ENCODE measurements at places on chromosomes 12 and 14. TPM values are rescaled to one million over a fixed set of nuclear protein-coding genes. Genes with fewer than 3 reads are reported as not detected.
A peak's percentile ranks its signal among the peaks of the same experiment; 100 is the strongest.

DNA sequence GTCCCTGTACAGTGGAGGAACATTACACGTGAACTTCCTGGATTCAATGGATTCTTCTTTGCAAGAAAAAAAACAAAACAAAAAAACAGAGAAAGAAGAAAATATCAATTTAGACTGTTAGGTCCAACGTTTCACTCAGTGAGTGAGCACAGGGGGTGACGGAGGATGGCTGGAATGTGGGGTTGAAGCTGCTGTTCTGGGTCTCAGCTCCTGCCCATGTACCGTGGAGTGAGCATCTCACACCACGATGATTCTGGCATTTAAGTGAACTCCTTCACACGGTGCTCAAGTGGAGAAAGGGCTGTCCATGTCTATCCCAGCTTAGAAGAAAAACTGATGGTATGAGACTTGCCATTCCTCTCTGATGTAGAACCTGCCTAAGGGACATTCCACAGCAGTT lies 23.2 kb downstream of the CCND2 start:
- H3K27me3 ChIP-seq: no peaks in the 10 kb centered on the region
- DNase-seq: no peak
- H3K36me3 ChIP-seq: peaks cover 42% of the 10 kb centered on the region
- H3K4me1 ChIP-seq: no peaks in the 10 kb centered on the region
- H3K4me3 ChIP-seq: no peak overlapping the region

- H3K27ac ChIP-seq: peak overlapping the region; percentile 98
- H3K27me3 ChIP-seq: no peaks in the 10 kb centered on the region
- H3K4me3 ChIP-seq: peak overlapping the region; percentile 92
Measured at GRCh38 chr14:70906793-70907175, 475 bp upstream of the PCNX1 start.

- no peak overlapping the region for H3K27ac ChIP-seq
- no peak for DNase-seq
- H3K36me3 ChIP-seq: peaks cover 68% of the 10 kb centered on the region
Measured at GRCh38 chr12:51051787-51052186, 3.7 kb downstream of the LETMD1 start.

DNA sequence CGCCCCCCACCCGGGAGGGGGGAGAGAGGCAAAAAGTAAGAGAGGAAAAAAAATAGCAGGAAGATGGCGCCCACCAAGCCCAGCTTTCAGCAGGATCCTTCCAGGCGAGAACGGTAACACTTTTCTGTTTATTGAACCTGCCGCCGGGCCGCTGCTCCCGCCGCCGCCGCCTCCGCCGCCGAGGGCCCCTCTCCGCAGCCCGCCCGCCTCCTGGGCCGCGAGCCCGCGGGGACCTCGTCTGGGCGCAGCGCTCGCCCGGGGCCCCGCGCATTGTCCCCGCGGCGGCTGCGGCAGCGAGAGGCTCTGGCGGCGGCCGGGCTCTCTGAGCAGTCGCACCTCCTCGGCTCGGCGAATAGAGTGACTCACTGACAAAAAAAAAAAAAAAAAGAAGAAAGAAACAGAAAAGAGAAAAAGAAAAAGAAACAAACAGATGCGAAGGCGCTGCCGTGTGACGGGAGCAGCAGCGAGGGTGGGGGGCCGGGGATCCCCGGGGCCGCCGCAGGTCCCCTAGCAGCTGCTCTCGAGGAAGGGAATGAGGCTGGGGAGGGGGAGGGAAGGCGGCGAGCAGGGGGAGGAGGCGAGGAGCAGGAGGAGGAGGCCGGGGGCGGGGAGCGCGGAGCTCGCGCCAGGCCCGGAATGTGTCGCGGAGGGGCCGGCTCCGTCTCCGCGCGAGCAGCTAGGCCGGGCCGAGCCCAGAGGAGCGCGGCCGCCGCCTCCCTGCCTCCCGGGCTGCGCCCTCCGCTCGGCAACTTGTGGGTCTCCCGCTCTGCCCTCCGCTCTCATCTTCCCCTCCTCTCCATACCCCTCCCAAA lies 781 bp downstream of the NPAS3 start:
- peak; percentile 94 for DNase-seq
- peak overlapping the region; percentile 91 for H3K27ac ChIP-seq
- no peaks in the 10 kb centered on the region for H3K36me3 ChIP-seq
- no peaks in the 10 kb centered on the region for H3K27me3 ChIP-seq
- H3K4me1 ChIP-seq: peaks cover 17% of the 10 kb centered on the region

DNA sequence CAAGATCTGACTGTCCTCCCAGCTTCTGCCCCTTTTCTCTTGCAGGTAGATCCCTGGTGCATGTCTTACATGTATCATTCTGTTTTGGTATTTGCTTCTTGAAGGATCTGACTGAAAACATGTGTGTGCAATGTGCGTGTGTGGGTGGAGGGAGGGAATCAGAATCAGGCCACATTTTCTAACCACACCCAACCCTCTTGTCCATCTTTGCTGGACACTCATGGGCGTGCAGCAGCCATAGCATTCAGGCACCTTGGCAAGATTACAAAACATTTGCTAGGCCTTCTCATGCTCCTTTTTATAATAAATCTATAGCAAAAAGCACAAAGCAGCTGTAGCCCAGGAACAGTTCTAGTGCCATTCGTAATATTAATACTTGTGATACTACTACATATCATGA lies 233.6 kb upstream of the E2F7 start:
- H3K36me3 ChIP-seq: no peaks in the 10 kb centered on the region
- no peaks in the 10 kb centered on the region for H3K4me1 ChIP-seq

DNA sequence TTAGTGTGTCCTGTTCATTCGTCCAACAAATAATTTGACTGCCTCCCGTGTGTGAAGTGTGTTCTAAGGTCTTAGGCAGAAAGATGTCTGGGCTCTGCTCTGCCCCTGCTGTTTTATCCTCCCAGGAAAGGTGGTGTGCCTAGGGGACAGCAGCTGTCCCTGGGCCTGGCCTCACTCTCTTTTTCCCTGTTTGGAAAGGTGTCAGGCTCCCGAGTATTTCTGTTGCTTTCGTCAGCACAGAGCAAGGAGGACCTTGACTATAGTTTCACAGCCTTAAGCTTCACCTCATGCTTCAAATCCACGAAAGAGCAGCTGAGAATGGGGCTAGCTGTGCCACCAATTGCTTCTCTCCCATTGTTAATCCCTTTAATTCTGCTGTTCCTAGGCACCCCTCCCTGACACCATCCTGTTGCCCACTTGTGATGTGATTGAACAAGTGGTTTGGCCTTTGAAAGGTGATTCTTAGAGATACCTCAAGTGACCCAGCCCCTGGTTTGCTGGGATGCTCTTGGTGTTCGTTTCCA lies 54.2 kb downstream of the TGFB3 start:
- H3K4me3 ChIP-seq: no peak overlapping the region
- no peaks in the 10 kb centered on the region for H3K27me3 ChIP-seq
- DNase-seq: no peak
- no peaks in the 10 kb centered on the region for H3K36me3 ChIP-seq
- no peaks in the 10 kb centered on the region for H3K4me1 ChIP-seq

DNA sequence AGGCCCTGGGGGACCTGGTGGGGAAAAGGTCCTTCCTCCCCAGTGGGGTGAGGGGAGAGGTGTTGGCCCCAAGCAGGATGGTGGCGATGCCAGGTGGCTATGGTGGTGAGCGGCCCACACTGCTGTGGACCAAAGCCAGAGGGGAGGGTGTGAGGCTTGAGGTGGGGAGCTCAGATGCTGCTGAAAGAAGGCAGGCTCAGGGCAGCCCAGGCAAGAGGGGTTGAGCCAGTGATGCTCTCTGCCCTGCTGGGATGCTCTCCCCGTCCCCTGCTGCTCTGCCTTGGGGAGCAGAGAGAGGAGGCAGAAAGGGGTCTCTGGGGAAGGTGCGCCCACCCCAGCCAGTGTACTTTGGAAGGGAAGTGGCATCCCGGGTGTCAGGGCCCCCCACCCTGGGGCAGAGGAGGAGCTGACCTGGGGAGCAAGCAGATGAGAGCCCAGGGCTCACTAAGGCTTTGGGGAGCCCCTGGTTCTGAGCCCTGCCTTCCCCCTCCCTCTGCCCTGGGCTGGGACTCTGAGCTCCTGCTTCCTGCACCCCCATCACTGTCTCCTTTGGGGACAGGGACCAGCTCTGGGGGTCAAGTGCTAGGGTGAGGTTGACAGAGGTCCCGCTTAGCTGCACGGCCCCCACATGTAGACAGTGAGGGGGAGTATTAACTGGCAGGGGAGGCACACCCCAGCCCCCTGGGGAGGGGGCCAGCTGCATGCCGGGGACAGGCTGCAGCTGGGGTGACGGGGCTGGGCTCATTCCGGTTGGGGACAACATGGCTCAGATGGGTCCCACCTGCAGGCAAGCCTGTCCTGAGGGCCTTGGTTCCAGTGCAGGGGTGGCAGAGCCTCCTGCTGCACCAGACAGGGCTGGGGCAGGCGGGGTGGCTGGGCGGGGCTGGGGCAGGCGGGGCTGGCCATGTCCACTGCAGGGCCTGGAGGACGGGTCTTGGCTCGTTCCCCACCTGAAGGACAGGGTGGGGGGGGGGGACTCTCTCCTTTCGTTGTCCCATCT lies 124.4 kb downstream of the KIF26A start:
- H3K27me3 ChIP-seq: no peaks in the 10 kb centered on the region
- H3K4me1 ChIP-seq: no peaks in the 10 kb centered on the region
- H3K4me3 ChIP-seq: no peak overlapping the region
- H3K36me3 ChIP-seq: no peaks in the 10 kb centered on the region

GRCh38 chr12:120121766-120122293 lies 5.3 kb upstream of the RAB35 start:
- peaks cover 9% of the 10 kb centered on the region for H3K36me3 ChIP-seq
- H3K4me1 ChIP-seq: peaks cover 33% of the 10 kb centered on the region
- no peak for DNase-seq
- no peaks in the 10 kb centered on the region for H3K27me3 ChIP-seq
- H3K27ac ChIP-seq: no peak overlapping the region

DNA sequence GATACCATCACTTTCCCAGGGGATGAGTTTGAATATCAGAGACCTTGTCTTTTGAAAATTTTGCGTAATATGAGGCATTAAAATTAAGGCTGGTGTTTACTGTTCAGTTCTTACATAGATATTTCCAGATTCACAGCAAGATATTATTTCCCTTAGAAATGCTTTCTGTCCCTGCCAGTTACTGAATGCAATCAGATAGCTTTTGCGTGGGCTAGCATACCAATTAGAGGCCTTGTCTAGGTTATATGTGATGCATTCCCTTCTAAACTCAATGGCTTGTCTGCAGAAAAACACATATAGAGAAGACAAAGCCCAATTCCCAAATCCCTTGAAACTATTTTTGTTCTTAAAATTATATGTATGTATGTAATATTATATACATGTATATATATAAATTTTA lies 167.8 kb downstream of the RMST start:
- no peak for DNase-seq
- H3K27me3 ChIP-seq: no peaks in the 10 kb centered on the region
- H3K27ac ChIP-seq: no peak overlapping the region
- H3K36me3 ChIP-seq: no peaks in the 10 kb centered on the region
- H3K4me1 ChIP-seq: no peaks in the 10 kb centered on the region

- peaks cover 9% of the 10 kb centered on the region for H3K4me1 ChIP-seq
- H3K27me3 ChIP-seq: no peaks in the 10 kb centered on the region
- peak overlapping the region; percentile 87 for H3K27ac ChIP-seq
- no peaks in the 10 kb centered on the region for H3K36me3 ChIP-seq
- peak overlapping the region; percentile 86 for H3K4me3 ChIP-seq
- peak; percentile 77 for DNase-seq
Measured at GRCh38 chr14:53152184-53152886, 788 bp downstream of the DDHD1 start.

GRCh38 chr12:116065606-116066005 lies 211.9 kb downstream of the MED13L start:
- no peaks in the 10 kb centered on the region for H3K4me1 ChIP-seq
- H3K4me3 ChIP-seq: no peak overlapping the region
- H3K27me3 ChIP-seq: no peaks in the 10 kb centered on the region
- H3K27ac ChIP-seq: no peak overlapping the region

- H3K4me3 ChIP-seq: no peak overlapping the region
- no peaks in the 10 kb centered on the region for H3K4me1 ChIP-seq
- peaks cover 12% of the 10 kb centered on the region for H3K27me3 ChIP-seq
- no peak overlapping the region for H3K27ac ChIP-seq
- H3K36me3 ChIP-seq: no peaks in the 10 kb centered on the region
Measured at GRCh38 chr14:36619131-36619530, 36.7 kb upstream of the NKX2-8 start.

DNA sequence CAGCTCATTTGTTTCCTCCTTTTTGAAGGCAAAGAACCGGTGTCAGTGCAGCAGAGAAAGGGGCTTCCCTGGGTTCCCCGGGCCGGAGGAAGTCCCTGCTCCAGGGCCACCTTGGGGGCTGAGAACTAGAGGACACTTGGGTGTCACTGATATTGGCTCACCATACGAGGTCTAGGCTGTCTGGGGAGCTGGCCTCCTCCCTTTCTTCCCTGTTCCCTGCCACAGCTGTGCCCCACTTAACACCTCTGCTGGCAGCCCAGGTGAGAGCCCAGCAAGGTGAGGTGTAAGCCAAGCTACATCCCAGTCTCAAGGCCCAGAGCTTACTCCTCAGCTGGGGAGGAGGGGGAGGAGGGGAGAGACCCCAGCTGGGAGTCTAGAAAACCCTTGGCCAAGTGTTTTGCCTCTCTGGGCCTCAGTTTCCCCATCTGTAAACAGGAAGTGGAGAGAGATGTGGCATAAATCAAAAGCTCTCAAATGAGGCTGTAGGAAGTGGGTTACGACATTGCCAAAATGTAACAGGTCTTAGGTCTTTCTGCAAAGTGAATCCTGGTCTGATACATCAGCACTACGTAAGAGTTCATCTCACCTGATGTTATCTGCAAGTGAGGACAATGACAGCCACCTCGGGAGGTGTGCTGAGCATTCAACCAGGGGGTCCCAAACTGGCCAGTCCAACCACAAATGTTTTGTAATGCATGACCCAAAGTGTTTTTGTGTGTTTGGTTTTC lies 25.5 kb downstream of the RASAL1 start:
- H3K4me3 ChIP-seq: no peak overlapping the region
- no peaks in the 10 kb centered on the region for H3K27me3 ChIP-seq
- H3K36me3 ChIP-seq: peaks cover 4% of the 10 kb centered on the region
- no peaks in the 10 kb centered on the region for H3K4me1 ChIP-seq
- no peak for DNase-seq

- H3K4me1 ChIP-seq: no peaks in the 10 kb centered on the region
- no peak overlapping the region for H3K27ac ChIP-seq
- H3K27me3 ChIP-seq: no peaks in the 10 kb centered on the region
- DNase-seq: no peak
- H3K4me3 ChIP-seq: no peak overlapping the region
- H3K36me3 ChIP-seq: no peaks in the 10 kb centered on the region
Measured at GRCh38 chr12:97545804-97546203, 83.2 kb downstream of the RMST start.

The OGFOD2 gene
- 29.2 TPM for total RNA-seq

The CORO1C gene
- 143 TPM for total RNA-seq

The PRR4 gene
- 0.87 TPM for total RNA-seq

The SCNN1A gene
- 63.3 TPM for total RNA-seq

The DCD gene
- total RNA-seq: not detected
